Heart right ventricle (tissue), 16 donors: ENCODE measurements at places on chromosomes 1 and 21. TPM values are rescaled to one million over a fixed set of nuclear protein-coding genes. Genes with fewer than 3 reads are reported as not detected.

Gene HSPA6
- 0.55 TPM for total RNA-seq

Gene ADGRB2
- total RNA-seq: 12.1 TPM

- DNase-seq: no peak
These were observed 691.1 kb downstream of the MATN1 start for GRCh38 chr1:30032302-30032701.

GRCh38 chr1:6667139-6667538 is 34.5 kb downstream of the DNAJC11 start:
- no peak for DNase-seq

- DNase-seq: no peak
These were observed 40.6 kb upstream of the TSPEAR start for GRCh38 chr21:44751799-44752636.

- no peak for DNase-seq
These were observed 159.8 kb downstream of the TGFBR3 start for GRCh38 chr1:91725989-91726721.
